Gastroesophageal sphincter (tissue), 4 donors: ENCODE measurements at places on chromosomes 7 and 10. TPM values are rescaled to one million over a fixed set of nuclear protein-coding genes. Genes with fewer than 3 reads are reported as not detected.

ASB10 gene
- total RNA-seq, result not detected

IKZF1 gene
- total RNA-seq, result 14.1 TPM

GLI3 gene
- total RNA-seq, result 9.2 TPM

WDR37 gene
- total RNA-seq, result 13.2 TPM

NACAD gene
- 10.6 TPM for total RNA-seq

PIK3AP1 gene
- 15.5 TPM for total RNA-seq

ABCA13 gene
- total RNA-seq, result under 0.01 TPM

OR2A14 gene
- total RNA-seq, result not detected

ZNF853 gene
- 19.7 TPM for total RNA-seq

H2BK1 gene
- total RNA-seq, result not detected

SLC16A12 gene
- 2.7 TPM for total RNA-seq

EPDR1 gene
- total RNA-seq, result 14.3 TPM

AGR2 gene
- not detected for total RNA-seq

LFNG gene
- 9.8 TPM for total RNA-seq

DYNC1I1 gene
- 13.5 TPM for total RNA-seq

EIF5AL1 gene
- 0.20 TPM for total RNA-seq

SPAG6 gene
- not detected for total RNA-seq

NEUROD6 gene
- total RNA-seq, result not detected

GSAP gene
- 23.7 TPM for total RNA-seq

HOXA9 gene
- not detected for total RNA-seq

UCN3 gene
- not detected for total RNA-seq

CLRN3 gene
- total RNA-seq, result not detected

AUTS2 gene
- total RNA-seq, result 12.2 TPM

PTPRE gene
- 6.4 TPM for total RNA-seq

TMEM273 gene
- total RNA-seq, result 19.4 TPM

NKX2-3 gene
- not detected for total RNA-seq

HYAL4 gene
- total RNA-seq, result not detected

SNX13 gene
- 99.3 TPM for total RNA-seq

PROSER2 gene
- total RNA-seq, result 1.2 TPM

CREB5 gene
- 13.2 TPM for total RNA-seq
